Activated CD8-positive, alpha-beta memory T cell treated with anti-CD3 and anti-CD28 coated beads for 24 hours (primary cell): ENCODE measurements at places on chromosomes 1 and 21.

DNA sequence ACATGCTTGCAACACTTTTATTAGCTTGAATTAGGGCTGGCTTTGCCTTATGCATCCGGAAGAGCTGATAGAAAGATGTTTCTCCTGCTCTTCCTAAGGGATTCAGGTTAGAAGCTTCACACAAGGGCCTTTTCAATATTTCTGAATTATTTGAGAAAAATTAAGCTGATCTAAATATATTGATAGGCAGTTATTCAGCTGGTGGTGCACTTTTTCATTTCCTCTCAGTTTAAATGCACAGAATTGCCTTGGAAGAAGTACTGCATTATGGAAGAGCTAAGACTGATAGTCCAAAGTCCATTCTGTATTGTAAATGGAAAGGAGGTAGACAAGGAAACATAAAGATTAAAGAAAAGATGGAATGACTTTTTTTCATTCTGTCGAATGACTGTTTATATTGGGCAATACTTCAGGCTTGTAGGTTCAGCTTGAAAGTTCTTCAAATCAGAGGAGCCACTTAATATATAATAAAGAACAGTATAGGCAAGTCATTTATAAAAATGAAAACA, 398.4 kb upstream of the B3GALT2 start:
- no peak for DNase-seq

GRCh38 chr1:223556414-223557129, 108.9 kb downstream of the CAPN8 start:
- DNase-seq: no peak

- DNase-seq: no peak
Measured at GRCh38 chr1:201742476-201742875, 86.5 kb upstream of the IPO9 start.

DNA sequence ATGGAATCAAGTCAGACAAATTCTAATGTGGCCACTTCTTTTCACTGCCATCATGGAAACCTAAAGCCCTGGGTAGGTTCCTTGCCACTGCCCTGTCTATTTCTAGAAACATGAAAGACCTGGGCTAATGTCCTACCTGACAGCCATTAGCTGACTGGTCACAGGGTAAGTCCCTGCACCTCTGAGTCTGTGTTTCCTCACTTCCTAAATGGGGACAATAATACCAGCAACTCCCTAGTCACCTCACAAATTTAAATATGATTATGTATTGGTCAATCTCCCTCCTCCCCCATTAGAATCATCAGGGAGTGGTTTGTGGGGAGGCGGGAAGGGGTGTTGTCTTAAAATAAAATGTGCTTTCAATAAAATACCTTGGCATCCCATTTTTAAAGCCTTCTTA, 2.2 kb downstream of the CREG1 start:
- no peak for DNase-seq

GRCh38 chr1:201324306-201324705, 41.0 kb downstream of the PKP1 start:
- DNase-seq: no peak

DNA sequence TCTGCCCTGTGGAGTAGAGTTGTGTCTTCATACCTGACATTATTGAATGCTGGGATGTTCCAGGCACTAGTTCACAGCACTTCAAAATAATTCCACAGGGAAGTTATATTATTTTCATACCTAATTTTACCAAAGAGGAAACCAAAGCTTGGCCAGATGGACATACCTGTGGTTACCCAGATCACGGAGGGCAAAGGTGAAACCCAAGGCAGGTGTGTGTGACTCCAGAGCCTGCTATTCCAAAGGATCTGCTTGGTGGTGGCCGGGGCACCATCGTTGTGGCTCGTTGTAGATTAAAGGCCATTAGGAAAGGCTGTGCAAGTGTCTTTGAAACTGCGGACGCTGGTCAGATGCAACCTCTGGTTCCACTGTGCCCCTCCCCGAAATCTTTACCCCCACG, 108.6 kb downstream of the ZBTB18 start:
- DNase-seq: no peak

- DNase-seq: no peak
Measured at GRCh38 chr1:24558455-24558854, 2.6 kb downstream of the NCMAP start.

DNA sequence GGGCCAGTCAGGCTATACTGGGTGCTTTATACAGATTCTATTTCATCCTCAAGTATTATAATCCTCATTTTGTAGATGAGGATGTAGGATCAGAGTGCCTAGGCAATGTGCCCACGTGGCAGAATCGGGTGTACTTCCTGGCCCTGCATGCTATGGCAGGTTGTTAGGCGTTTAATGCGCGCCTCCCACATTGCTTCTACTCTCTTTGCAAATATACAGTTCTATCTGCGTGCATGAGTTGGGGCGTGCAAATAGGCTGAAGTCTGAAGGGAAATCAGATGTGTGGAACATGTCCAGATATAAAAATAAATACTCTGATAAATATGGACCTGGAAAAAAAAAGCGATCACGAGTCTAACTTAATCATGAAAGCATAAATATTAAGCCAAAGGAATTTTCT, 194.7 kb upstream of the FMN2 start:
- no peak for DNase-seq

- no peak for DNase-seq
Measured at GRCh38 chr1:79362470-79362869, 355.9 kb upstream of the ADGRL4 start.

GRCh38 chr1:121522061-121522759, 337.4 kb downstream of the SRGAP2C start:
- DNase-seq: no peak

DNA sequence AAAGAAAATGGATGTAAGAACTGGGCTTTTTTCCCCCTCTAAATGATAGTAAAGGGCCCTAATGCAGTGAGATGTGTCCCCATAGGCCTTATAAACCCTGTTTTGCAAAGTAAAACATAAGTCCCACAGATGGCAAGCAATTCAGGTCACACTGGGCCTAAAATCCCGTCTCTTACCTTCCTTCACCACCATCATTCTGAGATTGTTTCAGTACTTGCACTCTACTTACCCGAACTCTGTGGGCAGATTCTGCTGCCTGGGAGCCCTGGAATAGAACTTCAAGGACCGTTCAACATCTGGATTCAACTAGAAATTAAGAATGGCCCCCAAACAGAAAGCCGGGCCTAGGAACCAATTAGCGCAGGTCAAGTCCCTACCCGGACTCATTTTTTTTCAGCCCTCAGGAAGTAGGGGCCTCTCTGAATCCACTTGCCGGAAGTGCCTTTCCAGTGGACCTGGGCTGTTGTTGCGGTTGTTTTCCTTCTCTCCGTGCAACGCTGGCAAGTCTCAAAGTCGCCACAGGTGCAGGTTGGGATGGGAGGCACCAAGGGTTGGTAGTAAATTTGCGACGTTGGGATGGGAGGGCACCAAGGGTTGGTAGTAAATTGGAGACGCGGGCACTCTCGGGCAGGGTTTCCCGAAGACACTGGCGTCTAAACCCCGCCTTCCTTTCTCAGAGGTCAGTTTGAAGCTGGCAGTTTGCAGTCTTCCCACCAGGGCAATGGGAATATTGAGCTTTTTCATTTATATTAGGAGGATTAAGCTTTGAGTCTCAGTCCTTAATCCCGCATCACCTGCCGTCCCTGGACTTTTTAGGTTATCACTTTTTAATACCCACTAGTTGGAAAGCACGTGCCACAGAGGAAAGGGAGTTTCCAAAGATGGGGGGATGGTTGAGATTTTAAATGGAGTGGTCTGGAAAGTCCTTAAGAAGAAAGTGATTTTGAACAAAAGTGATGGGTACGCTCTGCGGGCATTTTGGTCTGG, at the start of gene TMEM69:
TSS of gene TMEM69 (plus strand) at position 428 of the 987 bp plus-strand sequence. CDS start 2,888 bp downstream, outside the sequence.
- peak; percentile 93 for DNase-seq

GRCh38 chr21:33897098-33897497, 18.5 kb downstream of the ATP5PO start:
- DNase-seq: no peak

DNA sequence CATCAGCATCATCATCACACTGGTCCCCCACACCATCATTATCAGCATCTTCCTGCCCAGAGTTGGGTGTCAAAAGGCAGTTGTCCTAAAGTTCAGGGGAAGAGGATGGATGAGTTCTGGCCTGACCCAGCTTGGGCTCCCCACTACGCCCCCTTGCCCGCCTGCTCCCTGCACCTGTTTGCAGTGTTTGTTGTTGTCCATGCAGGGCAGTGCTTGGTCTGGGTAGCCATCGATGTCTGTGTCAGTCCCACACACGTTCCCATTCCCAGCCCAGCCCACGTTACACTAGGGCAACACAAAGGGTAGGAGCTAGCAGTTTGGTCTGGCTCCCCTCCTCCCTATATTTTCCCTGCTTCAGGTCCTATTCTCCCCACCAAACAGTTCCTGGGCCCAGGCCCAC, 6.8 kb downstream of the THBS3 start:
- no peak for DNase-seq

- DNase-seq: no peak
Measured at GRCh38 chr1:171457412-171457811, 27.9 kb upstream of the PRRC2C start.

GRCh38 chr1:222521299-222522104, 26.4 kb downstream of the HHIPL2 start:
- no peak for DNase-seq

DNA sequence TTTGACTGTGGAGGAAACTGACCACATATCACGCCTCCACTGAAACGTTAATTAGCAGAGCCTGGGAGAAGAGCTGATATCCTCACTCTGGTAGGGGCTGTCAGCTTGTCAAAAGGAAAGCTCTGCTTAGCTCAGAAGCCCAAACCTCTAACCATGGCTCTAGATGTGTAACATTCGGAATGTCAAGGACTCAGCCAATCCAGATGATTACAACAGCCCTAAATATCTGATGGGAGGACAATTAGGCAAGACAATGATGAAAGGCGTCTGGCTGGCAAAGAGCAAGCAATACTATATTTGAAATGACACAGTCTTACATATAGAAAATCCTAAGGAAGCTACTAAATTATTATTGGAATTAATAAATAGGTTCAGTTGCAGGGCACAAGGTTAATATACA, 45.7 kb upstream of the COX20 start:
- DNase-seq: no peak

DNA sequence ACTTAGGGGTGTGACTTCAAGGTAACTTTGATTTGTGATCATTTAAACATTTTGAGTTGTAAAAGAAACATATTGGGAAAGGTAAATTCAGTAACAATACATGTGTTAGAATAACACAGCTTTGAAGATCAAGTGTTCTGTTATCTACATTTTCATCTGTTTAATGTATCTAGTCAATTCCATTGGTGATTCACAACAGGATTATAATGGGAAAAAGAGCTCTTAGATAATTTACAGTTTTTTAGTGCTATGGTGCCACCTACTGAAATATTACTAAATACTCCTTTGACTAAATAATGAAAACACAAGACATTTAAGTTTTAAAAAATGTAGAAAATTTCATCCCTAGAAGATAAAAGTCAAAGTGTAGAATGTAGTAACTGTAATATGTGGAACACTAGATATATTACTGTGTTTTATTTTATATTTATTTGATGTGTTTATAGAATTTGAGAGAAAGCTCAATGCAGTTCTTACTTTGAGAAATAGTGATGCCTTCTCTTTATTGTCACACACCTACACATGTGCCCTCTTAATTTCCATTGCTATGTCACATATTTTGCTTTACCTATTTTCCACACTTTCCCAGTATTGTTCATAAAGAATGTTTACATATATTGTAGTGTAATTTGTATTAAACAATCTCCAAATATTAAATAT, 47.4 kb downstream of the PTPRC start:
- DNase-seq: no peak

DNA sequence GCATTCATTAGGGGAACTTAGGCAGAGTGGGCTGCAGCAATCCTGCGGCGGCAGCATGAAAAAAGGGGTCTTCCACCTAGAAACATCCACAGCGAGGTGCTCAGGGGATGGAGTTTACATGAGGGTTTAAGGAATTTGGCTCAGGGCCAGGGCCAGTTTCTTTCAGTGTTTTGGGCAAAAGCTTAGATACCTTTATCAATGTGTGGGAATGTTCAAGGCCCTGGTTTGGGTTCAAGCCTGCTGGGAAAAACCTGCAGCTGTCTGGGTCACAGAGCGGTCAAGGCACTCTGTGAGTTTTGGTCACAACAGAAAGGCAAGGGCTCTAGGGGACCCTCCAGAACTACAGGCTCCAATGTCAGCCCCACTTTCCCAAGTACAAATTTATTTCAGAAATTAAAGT, 230.3 kb downstream of the DISC1 start:
- no peak for DNase-seq

- no peak for DNase-seq
Measured at GRCh38 chr1:174232761-174233160, 73.4 kb downstream of the RABGAP1L start.

GRCh38 chr1:184906761-184907160, 67.5 kb downstream of the NIBAN1 start:
- no peak for DNase-seq

GRCh38 chr1:45093334-45093733, 81.3 kb downstream of the UROD start:
- DNase-seq: no peak

DNA sequence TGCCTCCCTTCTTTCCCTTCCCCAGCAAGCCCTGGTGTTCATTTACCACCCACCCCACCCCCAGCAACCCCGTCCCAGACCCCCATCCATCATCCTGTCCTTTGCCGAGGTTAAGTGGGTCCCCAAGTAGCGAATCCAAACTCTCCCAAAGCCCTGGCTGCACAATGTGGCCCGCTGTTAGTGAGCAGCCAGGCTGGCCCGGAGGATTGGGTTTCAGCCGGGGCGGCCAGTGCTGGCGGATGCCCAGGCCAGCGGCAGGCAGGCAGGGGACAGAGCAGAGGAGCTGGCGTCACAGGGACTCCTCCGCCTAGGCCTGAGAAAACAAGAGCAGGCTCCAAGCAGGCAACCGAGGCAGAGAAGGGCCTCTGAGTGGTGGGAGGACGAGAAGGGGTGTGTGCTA, 61.4 kb downstream of the EPHB2 start:
- DNase-seq: no peak

DNA sequence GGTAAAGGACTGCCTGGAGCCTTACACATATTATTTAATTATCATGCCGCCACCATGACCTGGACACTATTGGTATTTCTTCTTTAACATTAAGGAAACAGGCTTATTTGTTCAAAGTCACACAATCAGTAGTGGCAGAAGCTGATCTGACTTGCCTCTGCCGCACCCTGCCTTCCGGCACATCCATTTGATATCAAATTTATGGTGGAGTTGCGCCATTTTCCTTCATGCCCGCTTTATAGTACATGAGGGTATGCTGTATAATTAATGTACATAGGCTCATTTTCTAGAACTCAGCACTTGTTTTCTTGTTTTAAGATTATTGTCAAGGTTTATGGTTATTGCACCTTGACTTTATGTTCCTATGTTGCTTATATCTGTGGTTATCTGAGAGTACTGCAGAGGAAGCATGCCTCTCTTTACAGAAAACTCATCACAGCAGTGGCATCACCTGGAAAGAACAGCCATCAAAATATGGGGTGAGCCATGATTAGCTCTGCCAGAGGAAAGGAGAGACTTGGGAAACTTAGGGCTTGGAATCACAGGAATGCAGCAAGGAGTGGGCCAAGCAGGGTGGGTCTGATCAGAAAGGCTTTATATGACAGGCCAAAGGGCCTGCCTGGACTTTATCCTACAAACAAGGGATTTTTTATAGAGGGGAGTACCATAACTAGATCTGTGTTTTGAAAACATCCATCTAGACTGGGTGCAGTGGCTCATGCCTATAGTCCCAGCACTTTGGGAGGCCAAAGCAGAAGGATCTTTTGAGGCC, 72.2 kb upstream of the GJB5 start:
- no peak for DNase-seq

- DNase-seq: no peak
Measured at GRCh38 chr1:83500531-83500930, 498.4 kb downstream of the TTLL7 start.
